ENCODE measurements at places on chromosomes 2 and 18.

GRCh38 chr2:224142397-224143312 lies 103.6 kb upstream of the SERPINE2 start:
- no peak for DNase-seq

DNA sequence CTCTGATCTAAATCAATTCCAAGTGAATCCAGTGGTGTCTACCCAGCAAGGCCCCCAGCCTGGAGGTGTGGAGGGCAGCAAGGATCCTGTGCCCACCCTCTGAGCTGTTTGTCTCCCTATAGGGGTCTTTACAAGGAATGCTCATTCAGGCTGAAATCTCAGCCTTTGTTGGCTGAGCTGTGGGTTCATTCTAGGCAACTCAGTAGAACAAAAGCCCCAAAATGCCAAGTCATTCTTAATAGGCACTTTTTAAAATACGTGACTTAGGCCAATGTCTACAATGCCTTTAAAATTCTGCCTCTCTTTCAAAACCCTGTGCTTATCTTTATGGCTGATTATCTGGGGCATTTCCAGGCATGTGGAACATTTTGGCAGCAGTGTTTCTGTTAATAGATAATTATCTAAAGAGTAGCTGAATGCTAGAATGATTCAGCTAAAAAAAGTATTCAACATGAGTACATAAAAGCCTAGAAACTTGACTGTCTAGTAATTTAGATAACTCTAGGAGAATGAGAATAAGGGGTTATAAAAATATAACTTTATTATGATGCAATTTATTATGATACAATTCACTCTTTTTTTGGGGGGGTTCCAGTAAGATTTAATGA lies 7.4 kb downstream of the UGT1A6 start:
- no peak for DNase-seq

DNA sequence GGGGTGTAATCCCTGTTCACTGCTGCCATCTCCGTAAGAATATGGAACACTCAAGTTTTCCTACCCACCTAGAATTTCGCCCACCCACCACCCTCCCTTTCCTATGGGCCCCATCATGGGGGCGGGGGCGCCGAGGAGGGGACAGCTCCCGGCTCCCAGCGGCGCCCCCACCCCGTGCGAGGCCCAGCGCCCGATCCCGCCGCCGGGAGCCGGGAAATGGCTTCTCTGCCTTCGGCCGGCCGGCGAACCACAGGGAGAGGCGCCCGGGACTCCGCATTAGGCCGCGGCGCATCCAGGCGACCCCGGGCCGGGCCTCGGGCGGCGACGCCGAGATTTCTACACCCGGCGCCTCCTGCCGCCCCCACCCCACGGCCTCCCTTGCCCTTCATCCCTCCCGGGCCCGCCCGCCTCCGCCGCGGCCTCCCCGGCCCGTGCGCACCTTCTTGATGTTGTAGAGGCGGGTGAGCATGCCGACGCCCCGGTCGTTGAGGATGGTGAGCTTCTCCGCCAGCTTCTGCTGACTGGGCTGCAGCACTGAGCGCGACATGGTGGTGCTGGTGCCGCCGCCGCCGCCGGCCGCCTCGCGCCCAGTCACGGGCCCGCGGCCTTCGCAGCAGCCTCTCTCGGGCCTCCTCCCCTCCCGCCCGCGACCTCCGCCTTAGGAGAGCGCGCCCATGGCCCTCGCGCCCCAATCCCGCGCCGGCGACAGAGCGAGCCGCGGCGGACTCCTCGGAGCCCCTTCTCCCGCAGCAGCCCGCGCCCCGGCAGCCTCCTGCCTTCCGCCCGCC lies 510 bp downstream of the NCKAP1 start:
- peak; percentile 90 for DNase-seq

- DNase-seq = no peak
These were observed 38.7 kb downstream of the FANCL start for GRCh38 chr2:58202404-58202803.

GRCh38 chr2:134253117-134253704 lies 661 bp upstream of the MGAT5 start:
- no peak for DNase-seq

- DNase-seq = no peak
These were observed 31.6 kb upstream of the NEB start for GRCh38 chr2:151765760-151766410.

DNA sequence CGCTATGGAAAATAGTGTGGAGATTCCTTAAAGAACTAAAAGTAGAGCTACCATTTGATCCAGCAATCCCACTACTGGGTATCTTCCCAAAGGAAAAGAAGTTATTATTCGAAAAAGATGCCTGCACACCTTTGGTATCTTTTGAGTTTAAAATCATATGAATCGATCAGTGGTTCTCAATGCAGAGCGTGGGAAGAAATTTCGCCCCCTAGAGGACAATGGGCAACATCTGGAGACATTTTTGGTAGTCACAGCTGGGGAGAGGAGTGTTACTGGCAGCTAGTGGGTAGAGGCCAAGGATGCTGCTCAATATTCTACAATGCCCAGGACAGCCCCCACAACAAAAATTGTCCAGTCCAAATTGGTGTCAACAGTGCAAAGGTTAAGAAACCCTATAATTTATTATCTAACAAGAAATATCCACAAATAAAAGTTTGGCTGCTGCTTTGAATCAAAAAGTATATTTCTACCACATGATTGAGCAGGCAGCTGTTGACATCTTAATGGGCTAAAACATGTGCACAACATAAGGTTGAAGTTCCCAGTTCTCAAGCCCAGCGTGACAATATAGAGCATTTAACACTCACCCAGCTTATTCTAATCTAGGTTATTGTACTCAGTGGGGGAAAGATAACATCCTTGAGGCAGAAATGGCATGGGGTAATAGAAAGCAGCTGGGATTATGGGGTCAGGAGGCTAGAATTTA lies 425.7 kb downstream of the LRATD1 start:
- DNase-seq = no peak

GRCh38 chr18:3458952-3459853 lies 9.2 kb downstream of the TGIF1 start:
- no peak for DNase-seq

DNA sequence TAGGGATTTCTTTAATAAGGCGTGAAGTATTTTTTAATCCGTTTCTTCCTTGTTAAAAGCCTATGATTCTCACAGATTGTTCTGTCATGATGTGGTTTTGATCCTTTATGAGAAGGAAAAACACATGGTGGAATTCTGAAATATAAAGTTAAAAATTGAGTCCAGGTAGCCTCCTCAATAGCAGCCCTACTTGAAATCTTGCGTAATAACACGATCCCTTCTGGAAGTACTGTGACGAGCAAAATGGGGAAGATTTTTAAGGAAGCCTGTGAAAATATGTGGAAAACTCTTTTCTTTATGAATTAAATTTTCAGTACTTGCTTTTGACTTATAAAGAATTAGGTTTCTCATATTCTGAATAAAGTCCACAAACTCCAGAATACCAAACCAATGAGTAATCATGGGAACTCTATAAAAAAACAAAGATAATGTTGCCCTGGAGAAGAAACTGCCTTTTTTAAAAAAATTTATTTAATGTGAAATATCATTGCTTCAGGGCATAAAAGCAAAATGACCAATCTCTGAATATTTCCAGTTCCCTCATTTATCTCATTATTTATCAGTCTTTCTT lies 476.4 kb upstream of the ZEB2 start:
- DNase-seq = no peak

- DNase-seq = no peak
These were observed 31.0 kb upstream of the GMPPA start for GRCh38 chr2:219467736-219468075.

DNA sequence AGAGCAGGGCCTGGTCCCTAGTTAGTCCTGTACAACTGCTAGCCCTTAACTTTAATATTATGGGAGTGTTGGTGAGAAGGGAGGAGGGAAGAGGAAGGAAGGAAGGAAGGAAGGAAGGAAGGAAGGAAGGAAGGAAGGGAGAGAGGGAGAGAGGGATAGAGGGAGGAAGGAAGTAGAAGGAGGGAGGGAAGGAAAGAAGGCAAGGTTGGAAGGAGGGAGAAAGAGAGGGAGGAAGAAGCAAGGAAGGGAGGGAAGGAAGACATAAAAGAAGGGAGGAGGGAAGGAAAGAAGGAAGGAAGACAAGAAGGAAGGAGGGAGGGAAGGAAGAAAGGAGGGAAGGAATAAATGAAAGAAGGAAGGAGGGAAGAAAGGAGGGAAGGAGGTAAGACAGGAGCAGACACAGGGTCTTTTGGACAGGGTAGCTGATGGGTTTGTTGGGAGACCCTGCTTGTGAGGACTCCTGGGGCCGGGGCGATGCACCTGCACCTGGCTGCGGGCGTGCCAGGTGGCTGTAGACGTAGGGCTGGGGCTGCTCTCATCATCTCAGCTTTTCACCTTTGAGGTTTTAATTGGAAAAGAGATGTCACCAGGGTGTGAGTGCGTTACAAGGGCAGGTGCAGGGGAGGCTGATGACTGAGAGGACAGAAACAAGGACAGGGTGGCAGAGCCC lies 5.9 kb upstream of the POMC start:
- DNase-seq = no peak

- DNase-seq = peak; percentile 87
These were observed 80.2 kb downstream of the SLC8A1 start for GRCh38 chr2:40371525-40372282.

- peak; percentile 22 for DNase-seq
These were observed 681.0 kb upstream of the GCFC2 start for GRCh38 chr2:76391678-76392077.

- DNase-seq = no peak
These were observed 114.2 kb downstream of the PTPRM start for GRCh38 chr18:7681298-7681697.

- DNase-seq = no peak
These were observed 377.4 kb downstream of the RPRM start for GRCh38 chr2:153101187-153101586.

DNA sequence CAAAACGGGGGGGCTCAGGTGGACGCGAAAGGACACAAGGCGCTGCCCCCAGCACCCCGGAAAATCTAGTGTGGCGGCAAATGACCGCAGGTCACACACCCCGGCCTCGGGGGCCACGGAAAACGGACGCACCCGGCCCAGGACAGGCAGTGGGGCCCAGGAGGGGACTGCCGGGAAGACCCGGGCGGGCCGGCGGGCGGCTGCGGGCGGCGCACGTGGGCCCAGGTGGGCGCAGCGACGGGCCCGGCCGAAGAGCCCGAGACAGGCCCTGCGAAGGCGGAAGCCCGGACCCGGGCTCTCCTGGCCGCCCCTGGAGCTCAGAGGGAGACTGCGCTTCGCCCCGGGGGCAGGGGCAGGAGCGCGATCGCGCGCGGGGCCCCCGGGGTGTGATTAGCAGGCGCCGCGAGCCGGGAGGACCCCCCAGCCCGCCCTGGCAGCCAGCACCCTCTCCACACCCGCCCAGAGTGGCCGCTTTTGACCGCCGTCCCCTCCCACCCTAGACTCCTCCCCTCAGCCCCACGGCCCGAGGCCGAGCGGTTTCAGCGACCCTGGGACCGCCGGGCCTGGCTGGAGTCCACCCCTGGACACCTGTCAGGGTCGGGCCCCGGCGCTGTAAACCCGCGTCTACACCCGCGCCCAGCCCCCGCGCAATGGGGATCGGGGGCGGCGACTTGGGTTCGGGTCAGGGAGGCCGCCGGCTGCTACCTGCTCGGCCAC lies 773 bp downstream of the MBP start:
- DNase-seq = peak; percentile 80

- no peak for DNase-seq
These were observed 282.1 kb downstream of the EN1 start for GRCh38 chr2:118565301-118565700.

- no peak for DNase-seq
These were observed 244.7 kb downstream of the CCDC178 start for GRCh38 chr18:33195795-33196194.

DNA sequence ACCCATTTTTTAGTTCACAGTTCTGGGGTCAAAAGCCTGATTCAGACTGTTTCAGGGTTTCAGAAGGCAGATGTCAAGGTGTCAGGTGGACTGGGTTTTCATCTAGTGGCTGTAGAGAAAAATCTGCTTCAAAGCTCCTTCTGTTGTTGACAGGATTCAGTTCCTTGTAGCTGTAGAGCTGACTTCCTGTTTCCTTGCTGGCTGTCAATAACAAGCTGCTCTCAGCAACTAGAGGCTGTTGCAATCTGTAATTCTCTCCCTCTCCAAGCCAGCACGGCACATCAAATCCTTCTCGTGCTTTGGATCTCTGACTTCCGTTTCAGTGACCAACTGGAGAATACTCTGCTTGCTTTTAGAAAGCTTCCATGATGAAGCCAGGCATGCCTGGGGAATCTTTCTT lies 179.4 kb downstream of the DOK6 start:
- no peak for DNase-seq

- DNase-seq = peak; percentile 0
These were observed 525.6 kb downstream of the MBD2 start for GRCh38 chr18:53698907-53699306.

GRCh38 chr2:225649274-225649673 lies 249.8 kb downstream of the NYAP2 start:
- no peak for DNase-seq

- no peak for DNase-seq
These were observed 258.1 kb downstream of the NAPG start for GRCh38 chr18:10783941-10784340.

DNA sequence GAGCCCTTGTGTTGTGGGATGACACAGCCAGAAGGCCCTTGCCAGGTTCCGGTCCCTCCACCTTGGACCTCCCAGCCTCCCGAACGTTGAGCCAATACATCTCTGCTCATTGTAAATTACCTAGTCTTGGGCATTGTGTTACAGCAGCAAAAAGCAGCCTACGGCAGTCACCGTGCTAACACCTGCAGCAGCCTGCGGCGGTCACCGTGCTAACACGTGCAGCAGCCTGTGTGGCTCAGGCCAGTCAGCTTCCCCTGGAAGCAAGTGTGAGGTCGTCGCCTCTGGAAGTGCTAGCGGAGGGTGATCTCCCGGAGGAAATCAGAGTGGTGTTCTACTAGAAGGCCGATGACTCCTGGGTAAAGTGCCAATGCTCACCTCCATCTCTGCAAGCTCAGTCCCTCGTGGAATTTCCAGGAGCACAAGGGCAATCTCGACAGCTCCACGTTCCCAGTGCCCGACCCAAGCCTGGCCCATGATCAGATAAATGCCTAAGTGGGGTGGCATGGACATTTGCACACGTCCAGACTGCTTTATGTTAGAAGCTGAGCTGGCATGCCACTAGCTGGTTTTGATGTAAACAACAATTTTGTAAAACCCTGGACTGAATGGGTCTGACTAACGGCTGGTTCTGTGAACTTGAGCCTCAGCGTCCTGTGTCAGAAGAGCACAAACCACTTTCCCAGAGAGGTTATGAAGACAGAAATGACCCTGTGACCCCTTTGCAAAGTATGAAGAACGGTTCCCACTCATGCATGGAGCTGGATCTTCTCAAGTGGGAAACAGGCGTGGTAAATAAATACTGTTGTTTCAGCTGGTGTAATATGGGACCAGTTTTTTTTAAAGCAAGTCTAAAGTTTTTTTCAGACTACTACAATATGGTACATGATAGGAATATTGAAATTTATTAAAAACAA lies 11.4 kb upstream of the CNDP1 start:
- DNase-seq = no peak

GRCh38 chr2:55112229-55113031 lies 62.2 kb upstream of the RTN4 start:
- peak; percentile 93 for DNase-seq

GRCh38 chr2:218406949-218407618 lies 7.4 kb downstream of the CTDSP1 start:
- peak; percentile 59 for DNase-seq

- no peak for DNase-seq
These were observed 28.1 kb upstream of the RASGRP3 start for GRCh38 chr2:33448220-33448899.
